MCF 10A (cell line): ENCODE measurements at places on chromosomes 2 and 18.

- no peak for DNase-seq
These were observed 57.4 kb downstream of the RHBDD1 start for GRCh38 chr2:226893216-226893615.

GRCh38 chr18:5515011-5515784 lies 28.6 kb downstream of the EPB41L3 start:
- no peak for DNase-seq

- peak; percentile 49 for DNase-seq
These were observed 15.7 kb downstream of the FAM98A start for GRCh38 chr2:33583194-33583938.

- DNase-seq, result no peak
These were observed 31.6 kb downstream of the LIMS1 start for GRCh38 chr2:108565778-108566375.

- DNase-seq, result no peak
These were observed 471.0 kb downstream of the TXNL1 start for GRCh38 chr18:56167366-56167765.
